Suprapubic skin (tissue), 4 donors: ENCODE measurements at places on chromosomes 5 and 9.
A peak's percentile ranks its signal among the peaks of the same experiment; 100 is the strongest.

DNA sequence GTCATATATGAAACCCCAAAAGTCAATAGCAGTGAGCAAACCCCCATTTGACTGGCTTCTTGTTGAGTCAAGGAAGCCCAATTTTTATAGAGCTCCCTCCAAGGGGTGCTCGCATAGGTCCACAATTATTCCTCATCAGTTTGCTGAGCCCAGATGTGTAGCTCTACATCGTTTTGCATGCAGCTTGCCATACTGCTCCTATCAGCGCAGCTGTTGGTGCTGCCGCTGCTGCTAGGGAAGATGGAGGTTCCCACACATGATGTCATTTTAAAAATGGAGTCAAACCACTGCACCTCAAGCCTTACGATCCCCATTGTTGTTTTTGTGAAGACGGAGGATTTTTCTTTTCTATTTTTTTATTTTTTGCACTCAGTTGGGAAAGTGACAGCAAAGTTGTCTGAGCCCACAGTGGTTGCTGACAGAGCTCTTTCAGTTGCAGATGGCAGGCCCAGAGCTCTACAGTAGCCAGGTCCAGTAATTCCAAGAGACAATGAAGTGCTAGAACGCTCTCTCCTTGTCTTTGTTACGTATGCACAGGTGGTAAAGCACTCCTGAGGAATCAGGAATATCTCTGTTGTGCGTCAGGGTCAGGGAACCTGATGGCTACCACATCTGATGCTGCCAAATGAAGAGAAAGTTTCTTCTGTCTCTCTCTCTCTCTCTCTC is 23.2 kb upstream of the C5orf63 start:
- no peaks in the 10 kb centered on the region for H3K4me1 ChIP-seq
- DNase-seq: no peak
- no peak overlapping the region for H3K27ac ChIP-seq
- no peak overlapping the region for H3K4me3 ChIP-seq
- no peaks in the 10 kb centered on the region for H3K27me3 ChIP-seq

DNA sequence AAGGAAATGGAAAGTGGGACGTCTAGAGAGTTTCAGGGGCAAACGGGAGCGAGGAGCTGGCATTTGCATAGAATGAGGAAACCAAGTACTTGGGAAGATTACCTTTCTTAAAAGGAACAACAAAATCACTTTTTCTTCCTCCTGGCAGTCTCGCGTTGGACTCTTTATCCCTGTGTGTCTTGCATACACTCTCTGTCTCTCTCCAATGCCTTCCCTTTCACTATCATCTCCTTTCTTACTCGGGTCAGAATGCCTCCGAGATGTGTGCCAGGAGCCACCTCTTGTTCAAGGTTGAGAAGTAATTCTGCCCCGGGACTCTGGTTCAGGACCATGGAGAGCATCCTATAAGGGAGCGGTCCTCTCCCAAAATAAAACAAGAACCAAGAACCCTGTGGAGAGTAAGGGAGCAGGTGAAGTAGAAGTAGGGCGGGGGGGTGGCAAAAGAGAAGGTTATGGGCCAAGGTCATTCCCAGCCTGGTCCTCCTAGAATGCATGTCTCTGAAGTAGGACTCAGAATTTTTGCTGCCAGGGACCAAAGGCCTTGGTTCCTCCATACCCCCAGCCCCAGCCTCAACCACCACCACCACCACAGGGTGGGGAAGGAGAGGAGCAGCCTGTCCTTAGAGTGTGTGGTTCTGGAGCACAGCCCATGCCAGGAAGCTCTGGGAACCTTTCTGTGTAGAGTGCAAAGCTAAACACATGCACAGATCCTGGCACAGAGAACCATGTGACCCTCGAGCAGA is 72.1 kb upstream of the ARAP3 start:
- peaks cover 3% of the 10 kb centered on the region for H3K4me1 ChIP-seq
- DNase-seq: no peak
- peaks cover 70% of the 10 kb centered on the region for H3K27me3 ChIP-seq
- no peak overlapping the region for H3K4me3 ChIP-seq
- no peaks in the 10 kb centered on the region for H3K36me3 ChIP-seq

GRCh38 chr5:163436515-163436914 is 880 bp upstream of the CCNG1 start:
- H3K4me1 ChIP-seq: peaks cover 29% of the 10 kb centered on the region
- DNase-seq: no peak
- H3K27ac ChIP-seq: peak overlapping the region; percentile 89

- no peak overlapping the region for H3K27ac ChIP-seq
- no peaks in the 10 kb centered on the region for H3K36me3 ChIP-seq
- H3K4me3 ChIP-seq: no peak overlapping the region
- no peaks in the 10 kb centered on the region for H3K4me1 ChIP-seq
Observed at GRCh38 chr9:93422977-93423616, 28.4 kb upstream of the FAM120A start.

GRCh38 chr9:124964604-124965003 is 23.7 kb upstream of the GOLGA1 start:
- H3K27me3 ChIP-seq: no peaks in the 10 kb centered on the region
- DNase-seq: no peak
- H3K4me1 ChIP-seq: no peaks in the 10 kb centered on the region
- H3K4me3 ChIP-seq: no peak overlapping the region
- H3K36me3 ChIP-seq: peaks cover under 1% of the 10 kb centered on the region
- no peak overlapping the region for H3K27ac ChIP-seq

DNA sequence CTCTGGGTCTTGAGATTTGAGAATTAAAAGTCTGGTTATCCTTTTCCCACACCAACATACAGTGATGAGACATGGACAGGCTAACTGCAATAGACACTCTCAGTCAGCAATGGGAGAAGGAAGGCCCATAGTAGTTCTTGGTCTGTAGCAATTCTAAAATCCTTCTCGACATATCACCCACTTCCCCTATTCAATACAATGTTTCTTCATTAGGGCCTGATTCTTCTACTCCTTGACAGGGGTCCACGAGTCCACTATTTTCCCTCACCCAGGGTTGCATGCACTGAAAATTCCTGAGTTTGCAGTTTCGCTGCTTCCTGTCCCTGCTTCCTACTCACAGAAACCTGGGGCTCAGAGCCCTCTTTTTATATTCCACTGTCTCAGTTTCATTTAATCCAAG is 402.8 kb downstream of the MAT2B start:
- H3K4me1 ChIP-seq: no peaks in the 10 kb centered on the region
- H3K4me3 ChIP-seq: no peak overlapping the region

- no peaks in the 10 kb centered on the region for H3K4me1 ChIP-seq
- H3K27ac ChIP-seq: no peak overlapping the region
- no peak overlapping the region for H3K4me3 ChIP-seq
- H3K27me3 ChIP-seq: no peaks in the 10 kb centered on the region
Observed at GRCh38 chr5:113503146-113503545, 10.3 kb upstream of the YTHDC2 start.

- H3K4me1 ChIP-seq: no peaks in the 10 kb centered on the region
- DNase-seq: no peak
- H3K27ac ChIP-seq: no peak overlapping the region
- no peaks in the 10 kb centered on the region for H3K27me3 ChIP-seq
- H3K36me3 ChIP-seq: no peaks in the 10 kb centered on the region
- no peak overlapping the region for H3K4me3 ChIP-seq
Observed at GRCh38 chr5:103389846-103390245, 131.3 kb downstream of the MACIR start.
